ENCODE measurements at places on chromosomes 1 and 21. TPM values are rescaled to one million over a fixed set of nuclear protein-coding genes. Genes with fewer than 3 reads are reported as not detected.

DNA sequence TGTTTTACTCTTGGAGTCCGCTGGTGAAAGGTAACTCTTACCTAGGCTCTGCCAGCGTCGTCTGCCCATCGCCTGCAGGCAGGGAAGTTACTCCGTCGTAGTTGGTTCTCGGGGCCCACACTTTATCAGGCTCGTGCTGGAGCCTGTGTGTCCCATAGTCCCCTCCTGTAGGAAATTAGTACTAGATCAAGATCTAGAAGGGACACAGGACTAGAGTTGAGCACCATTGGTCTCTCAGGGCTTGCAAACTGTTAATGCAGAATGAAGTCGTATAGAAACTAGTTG lies 940 bp downstream of the SRRM1 start:
- DNase-seq, result no peak

The KRTAP19-3 gene
- total RNA-seq, result not detected

DNA sequence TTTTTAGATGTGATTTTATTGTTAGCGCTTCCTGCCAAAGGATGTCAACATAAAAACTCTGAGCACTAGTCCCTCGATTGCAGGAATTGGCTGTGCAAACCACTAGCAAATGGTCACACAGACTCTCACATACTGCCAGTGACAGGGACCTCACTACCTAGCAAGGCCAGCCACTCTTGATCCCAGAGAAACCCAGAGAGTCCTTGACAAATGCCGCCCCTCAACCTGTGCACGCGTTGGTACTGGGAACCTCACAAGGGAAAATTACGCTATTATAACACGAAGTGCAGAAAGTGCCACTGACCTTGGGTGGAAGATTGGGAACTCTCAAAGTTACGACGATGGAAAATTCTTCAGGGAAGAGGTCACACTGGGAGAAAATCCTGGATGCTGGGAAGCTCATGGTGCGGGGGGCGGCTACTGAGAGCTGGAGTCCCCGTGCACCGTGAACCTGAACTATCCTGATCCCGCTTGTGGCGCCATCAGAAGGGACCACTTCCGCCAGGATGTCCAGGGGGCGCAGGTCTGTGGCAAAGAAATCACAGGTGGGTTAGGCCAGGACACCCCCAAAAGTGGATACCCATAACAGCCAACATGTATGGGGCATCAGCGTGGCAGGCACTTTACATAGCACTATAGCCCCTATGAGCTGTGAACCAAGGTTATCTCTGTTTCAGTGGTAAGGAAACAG lies 5.9 kb upstream of the KRTAP10-4 start:
- no peak for DNase-seq

DNA sequence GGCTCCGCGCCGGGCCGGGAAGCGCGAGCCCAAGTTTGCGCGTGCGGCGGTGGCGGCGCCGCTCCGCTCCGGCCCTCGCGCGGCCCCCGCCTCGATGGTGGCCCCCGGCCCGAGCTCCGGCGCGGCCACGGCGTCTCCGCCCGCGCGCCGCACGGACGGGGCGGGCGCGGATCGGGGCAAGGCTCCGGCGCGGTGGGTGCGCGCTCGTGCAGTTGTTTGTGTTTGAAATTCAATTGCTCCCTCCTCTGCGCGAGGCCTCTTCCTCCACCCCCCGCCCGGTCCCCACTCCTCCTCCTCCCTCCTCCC lies at the start of gene HDGF:
Gene HDGF (minus strand): TSS at position 225 of the 306 bp plus-strand sequence. CDS start 246 bp downstream, outside the sequence.
- DNase-seq, result no peak

The CIART gene
- total RNA-seq, result 9.5 TPM

The TRAF3IP3 gene
- 8.4 TPM for total RNA-seq

DNA sequence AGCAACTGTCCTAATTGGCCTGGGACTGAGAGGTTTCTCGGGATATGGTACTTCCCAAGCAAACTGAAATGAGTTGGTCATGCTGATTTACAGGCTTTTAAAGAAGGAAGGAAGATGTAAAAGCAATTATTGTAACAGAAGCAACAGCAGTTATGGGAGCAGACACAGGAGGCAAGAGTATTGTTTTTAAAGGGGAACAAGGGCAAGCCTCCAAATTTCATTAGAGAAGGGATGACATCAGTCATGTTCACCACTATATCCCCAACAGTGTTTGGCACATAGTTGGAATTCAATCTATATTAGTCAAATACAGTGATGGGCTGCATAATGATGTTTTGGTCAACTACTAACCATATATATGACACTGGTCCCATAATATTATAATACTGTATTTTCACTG lies 46.0 kb upstream of the JUN start:
- DNase-seq, result no peak

The CCDC181 gene
- total RNA-seq, result 6.9 TPM

GRCh38 chr21:43854773-43855633 lies 10.0 kb upstream of the AGPAT3 start:
- DNase-seq, result peak; percentile 63

The RHEX gene
- 19.0 TPM for total RNA-seq

DNA sequence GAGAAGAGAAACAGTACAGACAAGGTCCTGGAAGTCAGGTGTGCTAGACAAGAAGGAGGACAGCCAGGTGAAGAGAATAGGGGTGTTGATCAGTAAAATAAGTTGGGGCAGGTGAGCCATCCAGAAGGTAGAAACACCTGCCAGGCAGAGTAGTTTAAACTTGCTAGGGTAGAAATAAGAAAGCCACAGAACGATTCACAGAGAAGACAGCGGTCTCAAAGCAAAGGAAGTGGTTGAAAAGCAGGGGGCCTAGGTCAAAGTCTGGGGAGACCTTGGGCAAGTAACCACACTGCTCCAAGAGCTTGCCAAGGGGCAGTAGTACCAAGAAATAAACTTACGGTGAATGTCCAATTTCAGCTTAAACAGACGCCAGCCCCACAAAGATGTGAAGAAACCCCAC lies 116.6 kb upstream of the PROX1 start:
- no peak for DNase-seq

The SIPA1L2 gene
- 37.3 TPM for total RNA-seq

DNA sequence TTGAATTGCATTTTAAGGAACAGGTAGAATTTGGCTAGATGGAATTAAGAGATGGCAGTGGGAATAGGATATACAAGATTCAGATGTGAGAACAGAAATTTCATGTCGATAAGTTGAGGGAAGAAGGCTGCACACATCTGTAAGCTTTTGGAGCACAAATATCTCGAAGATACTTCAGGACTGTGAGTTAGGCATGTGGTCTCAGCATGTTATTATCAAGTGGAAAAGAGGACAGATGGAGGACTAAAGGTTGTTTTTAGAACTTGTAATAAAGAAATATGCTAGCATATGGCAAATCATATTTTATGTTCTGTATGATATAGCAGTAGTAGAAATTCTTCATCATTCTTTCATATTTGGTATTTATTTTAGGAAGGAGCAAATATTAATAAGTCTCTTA lies 61.5 kb downstream of the KIF1B start:
- DNase-seq, result no peak

DNA sequence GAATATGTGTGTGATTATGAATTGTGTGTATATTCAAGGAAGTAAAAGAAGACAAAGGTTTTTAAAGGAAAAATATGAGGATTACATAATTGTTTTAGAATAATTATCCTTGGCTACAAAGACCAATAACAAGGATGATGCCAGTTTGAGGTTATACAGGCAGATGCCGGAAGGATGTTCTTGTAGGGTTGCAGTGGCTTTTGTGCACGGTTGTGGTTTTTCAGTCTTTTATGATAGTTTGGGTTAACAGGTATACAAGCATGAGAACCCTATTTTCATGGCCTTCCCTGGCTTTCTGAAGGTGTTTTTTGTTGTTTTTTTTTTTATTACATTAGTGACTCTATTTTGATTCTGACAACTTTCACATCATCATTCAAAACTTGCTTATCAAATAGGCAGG lies 4.9 kb downstream of the CR2 start:
- DNase-seq, result no peak

GRCh38 chr1:114082867-114083585 lies 70.6 kb downstream of the SYT6 start:
- no peak for DNase-seq

- DNase-seq, result no peak
Observed at GRCh38 chr1:58460469-58460868, 86.1 kb downstream of the OMA1 start.

GRCh38 chr1:100353071-100353801 lies 930 bp downstream of the CDC14A start:
- no peak for DNase-seq

The LZIC gene
- total RNA-seq, result 17.8 TPM

- no peak for DNase-seq
Observed at GRCh38 chr21:26736449-26736848, 108.8 kb downstream of the ADAMTS1 start.

DNA sequence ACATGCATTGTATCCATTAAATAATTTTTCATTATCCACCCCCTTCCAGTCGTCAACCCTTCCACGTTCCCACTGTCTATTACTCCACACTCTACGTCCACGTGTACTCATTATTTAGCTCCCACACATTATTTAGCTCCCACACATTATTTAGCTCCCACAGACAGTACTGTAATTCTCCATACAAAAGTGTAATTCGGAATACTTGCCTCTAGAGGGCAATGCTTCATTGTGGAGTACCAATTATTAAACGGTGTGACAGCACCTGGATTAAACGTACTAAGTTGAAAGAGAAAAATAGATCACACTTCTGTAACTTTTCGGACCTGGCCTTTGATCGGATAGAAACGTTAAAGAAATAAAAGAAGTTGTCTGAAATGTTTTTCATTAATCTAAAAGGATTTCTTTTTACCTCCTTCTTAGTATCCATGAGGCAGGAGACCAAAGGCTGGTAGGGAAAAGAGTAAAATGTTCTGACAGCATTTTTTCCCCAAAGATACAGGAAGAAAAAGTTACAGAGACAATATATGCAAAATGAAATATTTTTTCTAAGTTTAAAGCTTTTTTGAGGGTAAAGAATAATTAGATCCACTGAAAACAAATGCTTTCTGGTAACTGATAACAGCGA lies 99.2 kb downstream of the LHX8 start:
- DNase-seq, result no peak

Data from upper lobe of left lung (tissue), 6 donors.